T47D (cell line): ENCODE measurements at places on chromosomes 3 and 15.

DNA sequence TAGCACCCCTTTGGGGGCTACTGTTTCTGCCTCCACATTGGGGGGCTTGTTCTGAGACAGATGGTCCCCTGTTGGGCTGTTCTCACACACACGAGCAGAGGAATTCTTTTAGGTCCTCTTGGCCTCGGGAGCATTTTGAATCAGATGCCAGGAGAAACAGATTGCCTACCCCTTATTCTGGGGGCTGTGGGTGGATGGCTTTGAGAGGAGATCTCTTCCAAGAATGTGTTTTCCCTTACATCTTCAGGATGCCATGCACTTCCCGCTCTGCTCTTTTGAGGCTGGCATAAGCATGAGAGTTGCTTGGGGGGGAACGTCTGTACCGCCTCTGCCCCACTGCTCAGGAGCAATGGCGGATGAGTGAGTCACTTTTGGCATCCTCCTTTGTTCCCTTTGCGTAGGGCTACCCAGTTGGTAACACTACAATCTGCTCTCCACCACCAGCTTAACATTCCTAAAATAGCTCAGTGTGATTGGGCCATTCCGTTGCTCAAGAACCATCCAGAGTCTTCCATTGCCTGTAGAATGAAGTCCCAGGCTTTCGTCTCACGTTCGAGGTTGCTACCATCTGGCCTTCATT is 154.4 kb downstream of the RPLP1 start:
- no peak for DNase-seq

DNA sequence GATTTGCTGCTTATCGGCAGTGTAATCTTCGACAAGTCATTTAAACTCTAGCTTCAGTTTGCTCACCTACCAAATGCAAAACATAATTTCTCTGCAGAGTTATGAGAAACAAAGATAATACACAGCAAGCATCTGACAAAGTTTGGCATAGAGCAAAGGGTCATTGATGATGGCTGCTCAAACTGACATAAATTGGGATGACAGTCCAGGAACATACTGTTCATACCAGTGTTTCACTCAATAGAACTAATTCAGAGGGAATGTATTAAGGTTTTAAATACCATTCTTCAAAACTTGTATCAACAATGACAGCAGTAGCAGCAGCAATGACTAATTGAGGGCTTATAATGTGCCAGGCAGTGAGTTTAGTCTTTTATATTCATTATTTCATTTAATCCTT is 137.6 kb downstream of the SPATA16 start:
- no peak for DNase-seq

- no peak for DNase-seq
Measured at GRCh38 chr3:76065964-76066363, 280.6 kb upstream of the ZNF717 start.

- DNase-seq = no peak
Measured at GRCh38 chr3:138440596-138440995, 6.2 kb downstream of the ESYT3 start.

- DNase-seq = no peak
Measured at GRCh38 chr15:63839722-63840121, 6.0 kb upstream of the HERC1 start.

- no peak for DNase-seq
Measured at GRCh38 chr15:69753867-69754266, 301.2 kb downstream of the RPLP1 start.

- DNase-seq = peak; percentile 7
Measured at GRCh38 chr3:7977245-7978086, 524.2 kb upstream of the LMCD1 start.

GRCh38 chr3:169448501-169448900 is 215.0 kb downstream of the MECOM start:
- no peak for DNase-seq

- no peak for DNase-seq
Measured at GRCh38 chr3:188104050-188104449, 49.9 kb upstream of the LPP start.

- DNase-seq = no peak
Measured at GRCh38 chr3:11300970-11301369, 28.8 kb downstream of the ATG7 start.

- no peak for DNase-seq
Measured at GRCh38 chr3:112505907-112506306, 6.6 kb upstream of the BTLA start.

DNA sequence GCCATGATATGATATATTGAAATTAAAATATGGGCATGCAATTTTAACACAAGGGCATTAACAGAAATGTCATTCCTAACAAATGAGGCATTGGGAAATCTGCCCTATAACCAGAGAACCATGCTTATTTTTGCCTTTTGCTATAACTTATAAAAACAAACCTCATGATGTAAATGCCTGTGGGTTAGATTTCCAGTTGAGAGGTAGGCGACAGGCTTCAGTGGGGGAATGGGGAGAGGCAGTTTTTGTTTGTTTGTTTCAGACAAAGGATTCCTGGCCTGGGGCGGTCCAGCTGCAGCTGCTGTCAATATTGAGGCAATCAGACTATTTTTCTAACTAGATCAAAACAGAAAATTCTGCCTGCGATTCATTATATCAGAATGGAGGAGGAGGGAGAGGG is 490.4 kb upstream of the CFAP20DC start:
- no peak for DNase-seq

DNA sequence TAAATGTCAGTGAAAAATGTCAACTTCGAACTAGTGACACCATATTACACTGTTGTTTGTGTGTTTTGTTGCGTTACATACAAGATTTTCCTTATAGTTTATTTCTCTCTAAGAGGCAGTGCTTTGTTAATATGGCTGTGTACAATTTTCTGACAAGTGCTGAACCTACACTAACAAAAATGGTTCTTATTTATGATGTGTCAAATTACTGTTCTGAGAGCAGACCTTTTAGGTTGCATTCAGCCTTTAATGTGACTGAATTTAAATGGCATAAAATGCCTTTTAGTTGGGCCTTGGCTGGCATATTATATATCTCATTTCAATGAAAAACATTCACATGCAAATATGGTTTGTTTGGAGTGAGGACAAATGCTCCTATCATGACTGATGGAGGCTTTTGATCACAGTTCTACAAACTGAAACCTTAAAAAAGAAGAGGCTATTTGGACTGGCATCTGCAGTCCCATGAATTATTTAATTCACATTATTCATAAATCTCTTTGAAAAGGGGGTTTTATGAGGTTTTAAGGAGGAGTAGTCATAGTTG is 750.6 kb downstream of the CADM2 start:
- no peak for DNase-seq

DNA sequence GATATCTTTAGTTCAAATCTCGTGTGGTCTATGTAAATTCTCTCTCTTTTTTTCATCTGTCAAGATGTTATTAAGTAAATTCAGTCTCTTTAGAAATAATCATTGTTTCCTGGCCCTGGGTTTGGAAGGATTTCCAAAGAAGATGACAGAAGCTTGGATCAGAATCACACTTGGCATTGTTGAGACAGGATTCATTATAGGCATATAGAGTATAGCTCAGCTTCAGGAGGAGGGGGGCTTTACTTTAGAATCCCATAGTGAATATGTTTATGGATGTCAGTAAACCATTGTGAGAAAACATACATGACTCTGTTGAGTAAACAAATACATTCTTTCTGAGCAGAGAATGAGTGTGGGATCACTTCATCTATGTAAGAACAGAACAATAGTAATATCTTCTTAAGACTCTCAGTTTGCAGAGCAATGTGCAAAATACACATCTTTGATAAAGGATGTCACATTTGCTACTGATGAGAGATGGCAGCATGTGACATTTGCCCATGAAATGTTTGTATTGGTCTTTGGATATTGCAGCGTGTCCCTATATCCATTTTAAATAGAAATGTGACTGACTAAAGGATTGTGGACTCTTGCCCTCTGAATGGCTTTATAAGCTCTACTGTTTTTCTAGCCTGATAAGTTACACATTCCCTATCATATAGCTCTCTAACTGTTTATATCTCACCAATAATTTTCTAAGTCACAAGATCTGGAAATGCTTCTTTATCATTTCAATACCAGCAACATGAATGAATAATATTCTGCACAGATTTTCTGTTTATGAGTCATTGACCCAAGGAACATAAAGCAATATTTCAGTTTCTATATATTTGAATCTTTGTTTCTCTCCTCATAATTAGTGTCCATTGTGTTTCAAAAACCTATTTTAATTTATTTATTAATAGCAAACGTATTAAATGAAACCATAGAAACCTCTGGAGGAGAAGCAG is 95.6 kb upstream of the THRB start:
- no peak for DNase-seq

DNA sequence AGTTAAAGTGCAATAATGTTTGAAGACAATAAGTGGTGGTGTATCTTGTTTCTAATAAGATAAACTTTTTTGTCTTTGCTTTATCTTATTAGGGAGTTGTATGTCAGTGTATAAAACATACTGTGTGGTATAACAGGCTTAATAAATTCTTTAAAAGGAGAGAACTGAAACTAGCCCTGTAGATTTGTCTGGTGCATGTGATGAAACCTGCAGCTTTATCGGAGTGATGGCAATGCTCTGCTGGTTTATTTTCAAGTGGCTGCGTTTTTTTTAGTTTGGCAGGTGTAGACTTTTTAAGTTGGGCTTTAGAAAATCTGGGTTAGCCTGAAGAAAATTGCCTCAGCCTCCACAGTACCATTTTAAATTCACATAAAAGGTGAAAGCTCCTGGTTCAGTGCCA is 2.7 kb downstream of the RPL15 start:
- DNase-seq = no peak

DNA sequence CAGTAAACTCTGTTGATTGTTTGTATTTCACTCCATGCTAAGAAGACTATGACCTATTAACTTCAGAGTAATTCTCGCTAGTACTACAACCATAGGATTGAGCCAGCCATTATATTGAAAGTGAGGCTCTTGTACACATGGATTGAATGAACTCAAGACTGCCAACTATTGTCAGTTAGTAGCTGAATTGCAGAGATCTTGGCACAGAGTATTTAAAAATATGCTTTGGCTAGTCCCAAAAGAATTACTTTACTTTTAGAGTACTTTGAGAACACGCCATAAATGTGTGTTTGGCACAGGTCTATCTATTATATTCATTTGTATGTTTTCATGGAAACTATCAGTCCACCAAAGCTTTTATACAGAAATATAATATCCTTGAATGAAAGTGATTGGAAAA is 226.7 kb upstream of the DCBLD2 start:
- DNase-seq = no peak

DNA sequence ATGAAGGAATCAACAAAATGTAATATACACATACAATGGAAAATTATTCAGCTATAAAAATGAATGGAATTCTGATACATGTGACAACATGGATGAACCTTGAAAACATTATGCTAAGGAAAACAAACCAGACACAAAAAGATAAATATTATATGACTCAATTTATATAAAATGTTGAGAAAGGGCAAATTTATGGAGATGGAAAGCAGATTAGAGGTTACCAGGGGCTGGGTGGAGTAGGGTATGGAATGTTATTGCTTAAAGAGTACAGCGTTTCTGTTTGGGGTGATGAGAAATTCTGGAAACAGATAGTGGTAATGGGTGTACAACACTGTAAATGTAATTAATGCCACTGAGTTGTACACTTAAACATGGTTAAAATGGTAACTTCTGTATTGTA is 50.9 kb downstream of the EMC4 start:
- DNase-seq = no peak

DNA sequence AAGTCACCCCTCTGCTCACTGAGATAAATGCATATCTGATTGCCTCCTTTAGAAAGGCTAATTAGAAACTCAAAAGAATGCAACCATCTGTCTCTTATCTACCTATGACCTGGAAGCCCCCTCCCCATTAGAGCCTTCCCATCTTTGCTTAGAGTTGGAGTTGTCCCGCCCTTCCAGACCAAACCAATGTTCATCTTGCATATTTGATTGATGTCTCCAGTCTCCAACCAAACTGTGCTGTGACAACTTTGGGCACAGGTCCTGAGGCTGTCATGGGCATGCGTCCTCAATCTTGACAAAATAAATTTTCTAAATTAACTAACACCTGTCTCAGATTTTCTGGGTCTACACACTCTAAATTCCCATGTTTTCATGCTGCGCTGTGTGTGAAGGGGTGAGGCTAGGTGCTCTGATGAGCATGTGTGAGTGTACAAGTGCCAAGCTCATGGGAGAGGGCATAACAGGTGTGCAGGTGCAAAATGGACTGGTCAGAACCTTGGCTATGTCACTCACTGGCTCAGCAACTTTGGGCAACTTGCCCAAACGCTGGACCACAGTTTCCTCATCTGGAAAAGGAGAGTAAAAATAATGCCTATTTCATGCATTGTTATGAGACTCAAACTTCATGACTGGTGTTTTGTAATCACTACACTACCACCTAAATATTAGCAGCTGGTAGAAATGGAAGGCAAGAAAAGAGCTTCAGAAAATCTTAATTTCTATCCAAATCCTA is 7.2 kb downstream of the DAPK2 start:
- DNase-seq = no peak

DNA sequence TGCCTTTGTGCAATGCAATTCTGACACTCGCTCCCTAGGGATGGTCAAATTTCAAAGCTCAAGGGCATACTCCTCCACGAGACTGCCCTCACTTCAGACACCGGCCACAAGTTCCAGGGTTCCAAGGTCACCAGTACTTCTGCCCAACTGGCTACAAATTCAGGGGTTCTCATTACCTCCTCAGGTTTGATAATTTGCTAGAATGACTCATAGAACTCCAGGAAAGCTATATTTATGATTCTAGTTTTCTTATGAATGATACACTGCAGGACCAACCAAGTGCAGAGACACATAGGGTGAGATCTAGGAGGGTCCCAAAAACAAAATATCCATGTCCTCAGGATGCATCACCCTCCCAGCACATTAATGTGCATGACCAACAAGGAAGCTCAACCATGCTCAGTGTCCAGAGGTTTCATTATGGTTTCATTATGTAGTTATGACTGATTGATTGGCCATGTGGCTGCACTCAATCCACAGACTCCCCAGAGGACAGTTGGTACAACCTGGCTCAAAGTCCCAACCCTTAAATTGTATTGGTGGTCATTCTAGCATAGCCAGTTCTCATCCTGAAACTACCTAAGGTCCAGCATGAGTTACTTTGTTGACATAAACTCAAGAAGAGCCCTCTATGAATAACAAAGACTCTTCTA is 170.4 kb upstream of the LRRN1 start:
- DNase-seq = no peak

DNA sequence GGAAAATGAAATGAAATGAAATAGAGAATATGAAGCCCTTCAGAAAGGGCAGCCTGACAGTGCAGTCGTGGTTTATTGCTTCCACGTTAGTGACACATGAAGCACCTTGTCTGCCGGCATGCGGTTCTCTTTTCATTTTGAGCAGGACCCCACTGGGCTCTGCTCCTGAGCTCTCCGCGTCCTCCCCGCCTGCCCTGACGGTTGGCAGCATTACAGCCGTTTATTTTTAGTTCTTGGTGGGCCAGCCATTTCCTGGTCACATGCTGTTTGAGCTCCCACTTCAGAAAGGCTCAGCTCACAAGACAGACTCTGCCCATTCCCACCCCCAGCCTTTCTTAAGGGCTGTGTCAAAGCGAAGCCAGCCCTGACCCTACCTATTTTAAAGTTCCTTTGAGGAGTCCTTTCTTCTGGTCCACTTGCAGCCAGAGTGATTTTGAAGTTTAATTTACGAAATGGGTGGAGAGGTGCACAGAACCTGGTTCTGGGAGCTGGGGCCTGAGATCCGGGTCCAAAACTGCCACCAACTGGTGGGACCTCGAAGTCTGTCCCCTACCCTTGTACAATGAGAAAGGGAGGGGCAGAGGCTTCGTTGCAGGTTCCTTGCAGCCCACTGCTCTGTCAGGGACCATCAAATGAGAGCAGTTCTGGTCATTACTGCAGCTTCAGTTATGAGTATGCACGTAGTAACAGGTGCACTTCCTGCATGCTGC is 60.1 kb downstream of the MGLL start:
- DNase-seq = no peak

- no peak for DNase-seq
Measured at GRCh38 chr15:75153565-75154276, 48.0 kb upstream of the C15orf39 start.

GRCh38 chr3:48684480-48685143 is 1.1 kb downstream of the NCKIPSD start:
- no peak for DNase-seq
